ENCODE measurements at places on chromosomes 5 and 9. TPM values are rescaled to one million over a fixed set of nuclear protein-coding genes. Genes with fewer than 3 reads are reported as not detected.

- DNase-seq = no peak
These were observed 2209.2 kb downstream of the MAT2B start for GRCh38 chr5:165714598-165714997.

Gene NR6A1
- total RNA-seq = 5.0 TPM

Gene SPINK13
- not detected for total RNA-seq

DNA sequence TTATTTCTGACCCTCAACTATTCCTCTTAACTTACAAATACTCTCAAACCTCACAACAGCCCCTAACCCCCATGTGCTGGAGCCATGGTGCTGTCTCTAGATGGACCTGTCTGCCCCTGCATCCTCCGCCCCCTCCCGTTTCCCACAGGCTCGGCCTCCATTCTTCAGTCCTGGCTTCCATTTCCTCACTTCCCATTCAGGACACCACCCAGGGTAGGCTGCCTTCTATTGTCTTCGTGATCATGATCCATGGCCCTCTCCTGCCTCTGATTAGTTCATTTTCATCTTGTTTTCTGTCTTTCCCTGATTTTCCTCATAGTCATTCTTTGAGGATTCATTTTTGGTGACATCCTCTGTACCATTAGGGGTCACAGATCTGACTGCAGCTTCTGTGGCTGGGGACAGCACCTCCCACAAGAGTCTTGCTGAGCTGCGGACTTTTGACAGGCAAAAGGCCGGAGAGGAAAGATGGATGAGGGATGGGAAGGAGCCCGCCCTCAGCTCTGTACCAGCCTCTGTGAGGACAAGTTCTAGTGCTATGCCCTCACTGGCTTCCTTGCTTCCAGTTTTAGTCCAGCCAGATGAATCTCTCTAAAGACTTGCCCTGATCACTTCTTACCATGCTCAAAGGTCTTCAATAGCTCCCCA, 255.8 kb downstream of the NTRK2 start:
- DNase-seq = no peak

- no peak for DNase-seq
These were observed 69.8 kb downstream of the KDM4C start for GRCh38 chr9:6827439-6828145.

DNA sequence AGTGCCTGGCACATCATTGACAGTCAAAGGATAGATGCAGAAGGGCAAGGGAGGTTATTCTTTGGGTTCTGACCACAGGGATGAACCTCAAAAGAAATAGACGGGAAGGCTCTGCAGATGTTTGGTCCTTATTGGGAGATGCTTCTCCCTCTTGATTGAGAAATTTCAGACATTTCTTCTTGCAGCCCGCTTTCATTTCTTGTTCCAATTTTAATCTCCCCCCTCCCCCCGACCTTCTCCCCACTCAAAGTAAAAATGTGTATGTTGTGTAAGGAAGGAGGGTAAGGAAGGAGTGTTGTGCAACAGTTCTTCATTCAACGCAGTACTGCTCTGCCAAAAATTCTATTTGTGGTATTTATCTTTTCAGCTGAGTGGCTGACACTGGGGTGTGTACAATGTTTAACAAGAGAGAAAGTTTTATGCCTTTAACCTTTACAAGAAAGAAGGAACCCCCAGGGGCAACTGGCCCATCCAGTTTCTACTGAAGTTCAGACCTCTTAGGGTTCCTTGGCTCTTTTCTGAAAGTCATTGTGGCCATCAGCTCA, 46.3 kb upstream of the TNFSF15 start:
- no peak for DNase-seq

DNA sequence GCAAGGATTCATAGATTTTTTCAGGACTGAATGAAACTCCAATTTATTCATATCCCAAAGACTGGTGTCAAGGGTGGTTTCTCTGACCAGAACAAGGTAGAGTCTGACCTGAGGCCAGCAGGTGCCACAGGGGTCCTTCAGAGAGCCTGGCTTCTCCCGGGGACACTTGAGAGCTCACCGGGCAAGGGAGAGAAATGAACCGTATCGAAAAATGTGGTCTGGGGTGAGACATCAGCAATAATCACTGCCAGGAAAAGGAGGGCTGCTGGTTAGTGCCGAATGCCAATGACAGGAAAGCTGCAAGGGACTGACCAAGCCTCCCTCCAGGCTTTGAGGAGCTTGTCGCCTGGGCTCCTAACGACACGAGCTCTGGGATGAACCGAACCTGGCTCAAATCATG, 142.7 kb downstream of the TTLL11 start:
- no peak for DNase-seq

GRCh38 chr5:103375350-103375749, 116.8 kb downstream of the MACIR start:
- no peak for DNase-seq

DNA sequence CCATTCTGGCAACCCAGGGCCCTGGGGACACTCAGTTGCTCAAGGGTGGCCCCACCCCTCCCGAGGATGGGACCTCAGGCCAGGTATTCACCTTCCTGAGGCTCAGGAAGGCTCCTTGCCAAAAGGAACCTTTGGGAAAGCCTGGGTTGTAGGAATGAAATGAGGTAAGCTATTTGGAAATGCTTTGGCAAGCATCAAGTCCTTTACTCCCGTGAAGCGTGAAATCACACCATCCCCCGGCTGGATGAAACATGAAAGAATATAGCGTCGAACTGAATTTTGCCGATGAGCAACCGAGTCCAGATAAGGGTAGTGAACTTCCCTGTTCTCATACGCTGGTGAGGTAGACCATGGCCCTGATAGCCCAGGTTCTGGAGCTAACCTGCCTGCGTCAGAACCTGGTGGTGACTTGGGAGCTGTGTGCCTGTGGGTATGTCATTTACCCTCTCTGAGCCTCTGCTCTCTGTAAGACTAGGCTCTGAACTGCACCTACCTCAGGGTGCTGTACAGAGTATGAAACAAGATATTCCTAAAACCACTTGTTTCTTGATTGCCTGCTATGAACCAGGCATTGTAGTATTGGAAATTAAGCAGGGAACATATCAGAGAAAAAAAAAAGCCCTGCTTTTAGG, 105.3 kb upstream of the BOD1 start:
- no peak for DNase-seq

GRCh38 chr9:110768886-110769285, 100.3 kb downstream of the MUSK start:
- no peak for DNase-seq

DNA sequence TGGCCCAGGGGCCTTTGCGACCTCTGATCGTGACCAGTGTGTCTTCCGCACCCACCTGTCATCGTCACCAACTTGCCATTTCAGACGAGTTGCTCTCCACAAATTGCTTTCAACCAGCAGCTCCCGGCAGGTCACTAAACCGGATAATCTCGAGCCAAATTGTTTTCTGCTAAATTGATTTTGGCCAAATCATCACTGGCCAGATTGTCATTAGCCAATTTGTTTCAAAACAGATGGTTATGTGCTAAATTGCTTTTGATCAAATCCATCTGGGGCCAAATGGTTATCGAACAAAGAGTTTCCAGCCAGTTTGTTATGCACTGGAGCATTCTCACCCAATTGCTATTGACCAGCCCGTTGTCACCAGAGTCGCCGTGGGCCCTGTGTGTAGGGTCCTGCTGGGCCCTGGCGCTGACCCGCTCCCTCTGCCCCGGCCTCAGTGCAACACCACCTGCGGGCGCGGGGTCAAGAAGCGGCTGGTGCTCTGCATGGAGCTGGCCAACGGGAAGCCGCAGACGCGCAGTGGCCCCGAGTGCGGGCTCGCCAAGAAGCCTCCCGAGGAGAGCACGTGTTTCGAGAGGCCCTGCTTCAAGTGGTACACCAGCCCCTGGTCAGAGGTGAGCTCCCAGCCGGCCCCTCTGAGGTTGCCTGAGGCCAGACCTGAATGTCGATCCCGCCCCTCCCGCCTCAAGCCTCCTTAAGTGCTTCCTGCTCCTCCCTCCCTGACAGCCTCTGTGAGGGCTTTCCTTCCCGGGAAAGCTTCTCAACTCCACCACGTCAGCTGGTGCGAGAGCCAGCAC, 35.6 kb downstream of the ADAMTSL2 start:
- no peak for DNase-seq

GRCh38 chr5:105101577-105101976, 1539.0 kb upstream of the NUDT12 start:
- no peak for DNase-seq

DNA sequence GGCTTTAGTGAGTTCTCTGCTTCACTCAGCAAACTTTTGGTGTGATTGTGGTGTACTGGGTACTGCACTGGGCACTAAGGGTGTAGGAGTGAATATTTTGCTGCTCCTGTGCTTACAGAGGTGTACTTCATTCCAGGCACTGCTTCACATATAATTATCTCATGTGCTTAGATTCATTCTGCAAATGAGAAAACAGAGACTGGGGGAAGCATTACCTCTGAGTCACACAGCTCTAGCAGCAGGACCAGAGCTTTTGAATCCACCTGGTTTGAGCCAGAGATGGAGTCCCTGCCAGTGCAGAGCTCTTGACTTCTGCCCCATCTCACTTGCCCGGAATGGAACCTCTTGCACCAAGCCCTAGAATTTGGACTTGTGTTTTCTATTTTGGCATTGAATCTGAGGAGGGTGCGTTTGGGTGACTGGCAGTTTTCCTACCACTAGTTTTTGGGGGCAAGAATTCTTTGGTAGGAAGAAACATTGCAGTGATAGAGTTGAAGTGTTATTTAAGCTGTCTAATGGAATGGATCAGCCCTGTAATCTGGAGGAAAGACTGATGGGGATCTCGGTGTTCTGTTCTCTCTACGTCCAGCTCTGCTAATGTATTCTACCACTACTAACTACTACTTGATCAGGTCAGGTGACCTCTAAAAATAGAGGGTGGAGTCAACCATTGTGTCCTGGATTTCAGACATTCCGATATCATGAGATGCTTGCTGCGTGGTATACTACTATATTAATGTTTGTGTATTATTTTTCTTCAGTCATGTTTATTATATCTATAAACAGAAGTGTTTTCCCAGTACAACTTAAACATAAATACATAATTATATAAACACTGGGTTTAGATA, 2.5 kb downstream of the ARHGAP26 start:
- no peak for DNase-seq

Gene CRHBP
- 2.0 TPM for total RNA-seq

DNA sequence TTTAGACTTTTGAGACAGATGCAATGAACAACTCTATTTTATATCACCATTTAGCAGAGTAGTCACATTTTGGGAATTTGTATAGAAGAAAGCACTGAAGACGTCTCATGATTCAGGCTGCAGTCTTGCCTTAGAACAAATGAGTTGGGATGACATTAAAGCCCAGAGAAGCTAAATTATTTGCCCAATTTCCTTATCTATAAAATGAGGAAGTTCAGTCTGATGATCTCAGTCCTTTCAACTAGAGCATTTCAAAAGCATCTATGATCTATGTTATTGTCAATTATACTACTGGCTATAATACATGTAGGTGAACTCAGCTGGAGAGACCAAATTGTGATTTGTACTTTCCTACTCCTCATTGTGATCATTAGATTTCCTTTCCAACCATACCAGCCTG, 154.1 kb downstream of the OSTF1 start:
- DNase-seq = no peak

GRCh38 chr5:12623408-12623807, 719.2 kb upstream of the CTNND2 start:
- no peak for DNase-seq

Gene ACTBL2
- not detected for total RNA-seq

Gene CNTLN
- 10.6 TPM for total RNA-seq

Gene FRMD3
- total RNA-seq = 16.8 TPM

Gene GRIN3A
- total RNA-seq = 0.05 TPM

DNA sequence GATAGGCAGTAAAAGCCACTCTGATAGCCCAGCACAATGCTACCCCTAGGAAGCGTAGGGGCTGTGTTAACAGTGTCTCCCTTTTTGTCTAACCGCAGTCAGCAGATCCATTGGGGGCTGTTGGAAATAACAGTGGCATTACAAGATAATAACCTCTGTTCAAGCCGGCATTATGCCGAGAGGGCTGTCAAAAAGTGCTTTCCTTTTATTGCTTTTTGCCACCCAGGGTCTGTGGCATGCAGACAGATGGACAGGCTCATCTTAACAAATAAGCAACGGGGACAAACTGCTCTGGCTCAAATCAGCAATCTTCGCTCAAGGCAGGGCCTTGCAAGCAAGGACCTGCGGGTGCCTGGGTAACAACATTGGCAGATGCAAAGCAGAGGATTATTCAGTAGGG, 123.3 kb downstream of the TLR4 start:
- no peak for DNase-seq

GRCh38 chr5:73443829-73444498, 4.6 kb downstream of the FOXD1 start:
- no peak for DNase-seq
